ENCODE measurements at places on chromosomes 7 and 10.

DNA sequence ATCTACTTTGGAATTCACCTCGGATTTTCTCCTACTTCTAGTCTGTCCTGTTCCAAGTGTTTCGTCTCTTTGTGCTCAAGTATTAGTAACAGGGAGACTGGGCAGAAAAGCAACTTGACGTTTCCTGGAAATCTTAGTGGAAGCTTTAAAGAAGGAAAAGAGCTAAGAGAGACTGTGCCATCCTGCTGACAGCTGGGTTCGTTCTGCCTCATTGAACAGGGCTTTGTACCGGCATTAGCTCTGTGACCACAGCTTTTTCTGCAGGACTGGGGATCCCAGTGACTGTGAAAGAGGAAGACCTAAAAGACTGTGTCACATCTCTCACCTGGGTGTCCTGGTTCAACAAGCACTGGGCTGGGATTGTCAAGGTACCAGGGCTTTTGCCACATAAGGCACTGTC, 70.8 kb upstream of the CDCA7L start:
- DNase-seq, result no peak

GRCh38 chr7:83610649-83611304, 38.2 kb downstream of the SEMA3E start:
- no peak for DNase-seq

GRCh38 chr7:143399151-143399550, 9.5 kb downstream of the EPHA1 start:
- no peak for DNase-seq

DNA sequence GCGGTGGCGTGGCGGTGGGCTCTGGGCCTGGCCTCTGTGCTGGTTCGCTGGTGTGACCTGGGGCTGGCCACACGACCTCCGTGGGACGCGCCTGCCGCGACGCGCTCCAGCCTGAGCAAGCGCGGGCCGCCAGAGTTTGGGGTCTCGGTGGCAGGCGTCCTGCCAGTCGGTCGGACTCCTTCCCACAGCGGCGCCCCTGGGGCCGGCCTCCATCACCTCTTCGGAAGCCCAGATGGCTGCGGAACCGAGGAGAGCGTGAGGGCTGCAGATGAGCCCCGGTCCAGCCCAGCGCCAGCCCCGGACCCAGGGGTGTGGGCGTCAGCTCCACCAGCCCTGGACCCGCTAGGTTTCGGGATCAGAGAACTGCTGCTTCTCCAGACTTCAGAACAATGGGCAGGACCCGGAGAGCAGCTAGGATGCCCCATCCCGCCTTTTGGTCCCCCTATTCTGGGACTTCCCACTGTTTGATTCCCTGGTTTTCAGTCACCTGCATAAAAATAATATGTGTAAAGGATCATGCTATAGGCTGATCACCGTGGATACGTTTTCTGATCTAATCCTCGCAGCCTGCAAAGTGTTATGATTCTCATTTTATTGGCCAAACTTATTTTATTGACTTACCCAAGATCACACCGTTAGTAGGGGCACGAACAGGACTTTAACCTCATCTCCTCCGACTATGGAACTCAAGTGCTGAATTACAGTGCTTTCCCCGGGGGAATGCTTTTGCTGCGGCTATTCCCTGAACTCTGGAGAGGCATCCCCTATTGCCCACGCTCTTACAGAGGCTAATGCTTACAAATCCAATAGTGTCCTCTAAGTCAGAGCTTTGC, 2.8 kb downstream of the CYP26C1 start:
- no peak for DNase-seq

DNA sequence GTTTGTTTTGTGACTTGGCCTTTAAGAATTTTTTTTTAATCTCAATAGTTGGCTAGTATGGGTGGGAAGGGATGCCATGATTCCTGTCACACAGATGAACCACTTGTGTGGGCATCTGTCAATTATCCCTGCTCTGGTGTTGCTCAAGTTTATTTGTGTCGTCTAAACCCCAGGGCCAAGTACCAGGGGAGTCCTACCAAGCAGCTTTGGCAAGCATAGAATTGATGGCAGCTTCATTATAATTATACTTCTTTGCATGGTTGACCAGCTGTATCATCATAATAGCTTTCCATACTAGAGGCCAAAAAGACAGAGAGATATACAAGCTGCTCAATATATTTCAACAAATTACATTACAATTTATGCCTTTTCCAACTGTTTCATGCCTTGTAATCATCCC, 30.4 kb downstream of the SUGCT start:
- DNase-seq, result no peak

- DNase-seq, result no peak
These were observed 71.3 kb downstream of the VWA2 start for GRCh38 chr10:114310346-114310745.
